IPS-NIHi11 (cell line): ENCODE measurements at places on chromosomes 6 and 20.

- no peak for DNase-seq
These were observed 38.0 kb upstream of the FAM83D start for GRCh38 chr20:38888059-38888831.

DNA sequence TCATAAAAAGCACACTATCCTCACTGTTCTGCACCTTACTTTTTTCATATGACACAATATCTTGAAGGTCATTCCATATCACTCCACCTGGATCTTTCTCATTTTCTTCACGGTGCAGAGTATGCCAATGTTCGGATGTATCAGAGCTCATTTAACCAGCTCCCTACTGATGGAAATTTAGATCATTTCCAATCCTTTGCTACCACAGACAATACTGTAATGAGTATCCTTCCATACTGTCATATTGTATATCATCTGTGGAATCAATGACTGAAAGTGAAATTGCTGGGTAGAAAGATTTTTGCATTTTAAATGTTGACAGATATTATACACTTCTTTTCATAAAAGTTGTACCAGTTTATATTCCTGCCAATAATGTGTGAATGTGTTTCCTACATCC is 2.2 kb upstream of the RAB44 start:
- no peak for DNase-seq

- DNase-seq = peak; percentile 96
These were observed at the start of gene MMP24OS for GRCh38 chr20:35277531-35278395. TSS of gene MMP24OS (minus strand) at chr20:35278122. CDS start at chr20:35277929, 193 bp downstream.

GRCh38 chr6:80464901-80465300 is 358.4 kb downstream of the BCKDHB start:
- peak; percentile 13 for DNase-seq

- no peak for DNase-seq
These were observed 49.4 kb upstream of the IRF4 start for GRCh38 chr6:341914-342831.

GRCh38 chr6:110552901-110553641 is 76.7 kb upstream of the SLC22A16 start:
- DNase-seq = no peak

DNA sequence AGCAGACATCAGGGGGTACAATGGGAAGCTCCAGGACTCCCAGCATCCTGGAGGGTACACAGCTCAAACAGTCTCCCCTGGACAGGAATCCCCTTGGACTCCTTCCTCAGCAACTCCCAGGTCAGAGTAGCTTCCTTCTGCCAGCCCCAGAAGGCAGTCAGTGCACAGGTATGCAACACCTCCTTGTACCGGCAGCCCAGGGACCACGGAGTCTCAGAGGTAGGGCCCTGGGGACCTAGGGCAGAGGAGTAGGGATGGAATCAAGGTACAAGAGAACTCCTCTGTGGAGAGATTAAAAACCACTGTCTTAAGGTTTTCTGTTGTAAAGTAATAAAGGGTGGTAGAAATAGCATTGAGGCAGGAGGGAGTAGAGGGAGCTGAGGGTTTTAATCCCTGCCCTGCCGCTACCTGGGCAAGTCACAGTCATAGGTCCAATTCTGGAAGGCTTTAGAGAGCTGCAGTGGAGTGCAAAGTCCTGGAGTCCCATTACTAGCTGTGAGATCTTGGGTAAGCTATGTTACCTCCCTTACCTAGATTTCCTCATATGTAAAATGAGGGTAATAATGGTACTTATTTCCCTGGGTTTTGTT is 7.5 kb downstream of the TP53TG5 start:
- no peak for DNase-seq

GRCh38 chr20:59794555-59794954 is 138.9 kb downstream of the SYCP2 start:
- no peak for DNase-seq

GRCh38 chr6:5468586-5468985 is 207.3 kb downstream of the FARS2 start:
- DNase-seq = no peak
